Aorta (tissue), 5 donors: ENCODE measurements at places on chromosomes 12 and 14. TPM values are rescaled to one million over a fixed set of nuclear protein-coding genes. Genes with fewer than 3 reads are reported as not detected.
A peak's percentile ranks its signal among the peaks of the same experiment; 100 is the strongest.

DNA sequence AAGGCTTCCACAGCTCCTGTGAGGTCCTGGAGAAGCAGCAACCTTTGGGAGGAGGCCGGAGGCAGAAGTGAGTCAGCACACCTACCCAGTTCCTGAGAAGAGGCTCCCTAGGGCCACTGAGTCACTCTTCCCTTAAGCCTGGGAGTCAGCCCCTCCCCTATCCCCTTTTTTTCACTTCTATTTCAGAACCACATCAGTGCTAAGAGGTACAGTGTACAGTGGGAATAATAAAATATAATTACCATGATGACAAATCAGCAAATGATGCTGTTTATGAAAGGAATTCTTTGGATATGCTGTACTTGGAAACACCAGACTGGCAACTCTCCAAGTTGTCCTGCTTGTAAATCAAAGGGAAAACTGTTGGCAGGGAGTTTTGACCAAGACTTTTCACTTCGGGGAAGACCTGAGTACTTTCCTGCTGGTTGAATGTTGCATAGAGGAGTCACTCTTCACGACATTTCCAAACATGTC lies 7.8 kb upstream of the TBPL2 start:
- DNase-seq = peak; percentile 89
- peaks cover 3% of the 10 kb centered on the region for H3K4me1 ChIP-seq
- no peak overlapping the region for H3K4me3 ChIP-seq
- H3K36me3 ChIP-seq = no peaks in the 10 kb centered on the region
- no peaks in the 10 kb centered on the region for H3K27me3 ChIP-seq

- no peak overlapping the region for H3K27ac ChIP-seq
- no peak for DNase-seq
- H3K4me1 ChIP-seq = no peaks in the 10 kb centered on the region
These were observed 10.9 kb downstream of the CLEC7A start for GRCh38 chr12:10119066-10119465.

- no peaks in the 10 kb centered on the region for H3K36me3 ChIP-seq
- H3K27ac ChIP-seq = peak overlapping the region; percentile 4
- no peak for DNase-seq
- H3K4me3 ChIP-seq = no peak overlapping the region
- H3K27me3 ChIP-seq = no peaks in the 10 kb centered on the region
- no peaks in the 10 kb centered on the region for H3K4me1 ChIP-seq
These were observed 85.1 kb downstream of the BORCS5 start for GRCh38 chr12:12441843-12442461.

DNA sequence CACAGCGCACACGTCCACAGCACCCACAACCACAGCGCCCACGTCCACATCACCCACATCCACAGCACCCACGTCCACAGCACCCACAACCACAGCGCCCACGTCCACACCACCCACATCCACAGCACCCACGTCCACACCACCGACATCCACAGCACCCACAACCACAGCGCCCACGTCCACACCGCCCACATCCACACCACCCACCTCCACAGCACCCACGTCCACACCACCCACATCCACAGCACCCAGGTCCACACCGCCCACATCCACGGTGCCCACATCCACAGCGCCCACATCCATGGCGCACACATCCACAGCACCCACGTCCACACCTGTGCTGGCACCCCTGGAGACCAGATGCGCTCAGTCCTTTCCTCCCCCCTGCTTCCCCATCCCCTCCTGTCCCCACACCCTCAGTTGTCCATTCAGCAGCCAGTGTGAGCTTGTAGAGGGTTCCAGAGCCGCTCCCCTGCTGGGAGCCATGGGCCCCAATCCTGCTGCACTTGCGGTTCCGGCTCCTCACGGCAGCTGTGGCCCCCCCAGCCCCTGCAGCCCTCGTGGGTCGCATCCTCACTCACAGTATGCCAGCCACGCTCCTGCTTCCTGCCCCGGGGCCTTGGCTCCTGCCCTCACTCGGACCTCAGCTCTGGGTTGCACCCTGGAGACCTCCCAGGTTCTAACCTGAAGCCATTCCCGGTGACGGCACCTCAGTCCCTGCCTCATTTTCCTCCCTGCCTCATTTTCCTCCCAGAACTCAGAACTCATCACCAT lies 37.8 kb downstream of the GALNT9 start:
- no peak overlapping the region for H3K27ac ChIP-seq
- no peaks in the 10 kb centered on the region for H3K4me1 ChIP-seq
- no peak overlapping the region for H3K4me3 ChIP-seq

DNA sequence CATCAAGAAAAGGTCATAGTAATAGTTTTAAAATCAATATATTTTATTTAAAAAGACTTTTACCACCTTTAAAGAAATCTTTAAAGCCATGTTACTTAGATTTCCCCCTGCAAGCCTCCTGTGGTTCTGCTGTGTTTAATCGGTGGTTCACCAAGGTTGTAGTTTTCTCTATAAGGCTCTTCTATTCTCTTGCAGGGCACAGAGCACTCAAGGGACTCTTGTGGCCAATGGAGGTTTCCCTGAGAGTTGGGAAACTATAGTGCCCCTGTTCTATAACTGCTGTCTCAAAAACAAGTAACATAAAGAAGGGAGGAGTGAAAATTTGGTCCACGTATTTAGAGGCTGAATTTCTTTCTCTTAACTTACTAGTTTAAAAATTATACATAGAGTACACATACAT lies 25.0 kb downstream of the DACT1 start:
- no peak overlapping the region for H3K27ac ChIP-seq
- H3K27me3 ChIP-seq = no peaks in the 10 kb centered on the region
- DNase-seq = no peak

DNA sequence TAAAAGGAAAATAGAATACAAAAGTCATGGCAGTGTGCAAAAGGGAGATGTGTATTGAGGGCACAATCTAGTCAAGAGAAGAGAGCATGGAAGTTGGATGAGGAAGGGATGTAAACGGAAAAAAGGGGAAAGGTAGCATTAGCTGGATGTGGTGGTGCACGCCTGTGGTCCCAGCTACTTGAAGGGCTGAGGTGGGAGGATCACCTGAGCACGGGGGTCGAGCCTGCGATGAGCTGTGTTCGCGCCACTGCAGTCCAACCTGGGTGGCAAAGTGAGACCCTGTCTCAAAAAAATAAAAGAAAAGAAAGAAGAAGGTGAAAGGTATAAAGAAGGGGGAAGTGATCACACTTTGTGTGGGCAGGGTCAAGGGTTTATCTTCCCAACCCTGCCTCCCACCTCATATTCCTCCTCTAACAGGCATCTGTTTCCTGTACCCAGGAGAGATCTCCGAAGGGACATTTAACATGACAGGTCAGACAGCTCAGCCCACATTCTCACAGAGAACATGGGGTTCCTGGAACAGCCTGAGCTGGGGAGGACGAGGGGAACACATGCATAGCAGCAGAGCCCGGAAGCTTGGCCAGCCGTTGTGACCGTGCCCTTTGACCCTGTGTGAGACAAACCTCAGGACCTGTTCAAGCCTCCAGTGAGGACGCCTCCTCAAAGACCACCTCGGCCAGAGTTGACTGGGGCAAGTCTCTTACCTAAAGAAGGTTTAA lies 8.9 kb downstream of the RNASE11 start:
- H3K36me3 ChIP-seq = no peaks in the 10 kb centered on the region
- no peak overlapping the region for H3K4me3 ChIP-seq
- no peaks in the 10 kb centered on the region for H3K27me3 ChIP-seq
- DNase-seq = no peak

DNA sequence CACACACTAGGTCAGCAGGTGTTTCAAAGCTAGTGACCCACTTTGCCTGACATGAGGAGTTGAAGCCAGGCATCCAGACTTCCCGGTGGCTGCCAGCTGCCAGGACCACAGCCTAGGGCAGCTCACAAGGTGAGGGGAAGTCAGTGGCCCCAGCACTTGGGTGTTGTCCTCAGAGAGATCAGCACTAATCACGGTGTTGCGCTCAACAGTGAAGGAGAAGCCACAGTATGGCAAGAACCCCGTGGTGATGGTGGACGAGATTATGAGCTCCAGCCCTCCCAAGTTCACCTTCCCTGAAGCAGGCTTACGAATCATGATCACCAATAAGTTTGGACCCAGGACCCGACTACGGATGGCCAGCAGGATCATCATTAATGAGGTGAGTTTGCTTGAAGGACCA lies 59.9 kb upstream of the RIN3 start:
- H3K4me1 ChIP-seq = no peaks in the 10 kb centered on the region
- H3K4me3 ChIP-seq = no peak overlapping the region
- H3K27ac ChIP-seq = no peak overlapping the region
- H3K36me3 ChIP-seq = no peaks in the 10 kb centered on the region

DNA sequence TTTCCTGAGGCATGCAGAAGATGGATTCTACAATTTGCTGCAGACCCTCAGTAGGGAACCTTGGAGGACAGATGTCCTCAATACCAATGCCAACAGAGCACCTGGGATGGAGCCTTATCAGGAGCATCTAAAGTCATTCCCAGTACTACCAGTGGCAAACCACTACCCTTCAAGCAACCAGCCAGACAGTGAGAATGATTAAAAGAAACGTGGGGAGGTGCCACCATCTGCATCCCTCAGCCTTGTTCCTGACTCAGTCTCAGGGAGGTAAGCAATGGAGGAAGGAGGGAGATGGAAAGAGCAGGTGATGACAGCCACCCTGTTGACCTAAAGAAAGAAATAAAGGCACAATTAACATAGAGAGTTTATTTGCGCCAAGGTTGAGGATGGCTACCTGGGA lies 175.2 kb upstream of the GRIN2B start:
- no peak overlapping the region for H3K4me3 ChIP-seq
- no peaks in the 10 kb centered on the region for H3K4me1 ChIP-seq
- H3K36me3 ChIP-seq = no peaks in the 10 kb centered on the region
- no peak for DNase-seq
- no peak overlapping the region for H3K27ac ChIP-seq
- no peaks in the 10 kb centered on the region for H3K27me3 ChIP-seq

GRCh38 chr12:42922505-42922850 lies 332.9 kb upstream of the PRICKLE1 start:
- no peak overlapping the region for H3K4me3 ChIP-seq
- no peak overlapping the region for H3K27ac ChIP-seq
- H3K36me3 ChIP-seq = no peaks in the 10 kb centered on the region
- no peaks in the 10 kb centered on the region for H3K27me3 ChIP-seq
- no peaks in the 10 kb centered on the region for H3K4me1 ChIP-seq

GALNT16 gene
- total RNA-seq = 7.0 TPM

CD27 gene
- 1.2 TPM for total RNA-seq

LRRC9 gene
- total RNA-seq = not detected

CD69 gene
- total RNA-seq = 8.4 TPM

ZNF605 gene
- 13.7 TPM for total RNA-seq

PTPRB gene
- 38.3 TPM for total RNA-seq
